Stimulated activated CD8-positive, alpha-beta memory T cell treated with anti-CD3 and anti-CD28 coated beads, Interleukin-2, amount 100 ng/mL, for 1 hour (primary cell): ENCODE measurements at places on chromosomes 11 and 22.

GRCh38 chr11:5937868-5938602, 4.0 kb upstream of the OR56A3 start:
- DNase-seq: no peak

DNA sequence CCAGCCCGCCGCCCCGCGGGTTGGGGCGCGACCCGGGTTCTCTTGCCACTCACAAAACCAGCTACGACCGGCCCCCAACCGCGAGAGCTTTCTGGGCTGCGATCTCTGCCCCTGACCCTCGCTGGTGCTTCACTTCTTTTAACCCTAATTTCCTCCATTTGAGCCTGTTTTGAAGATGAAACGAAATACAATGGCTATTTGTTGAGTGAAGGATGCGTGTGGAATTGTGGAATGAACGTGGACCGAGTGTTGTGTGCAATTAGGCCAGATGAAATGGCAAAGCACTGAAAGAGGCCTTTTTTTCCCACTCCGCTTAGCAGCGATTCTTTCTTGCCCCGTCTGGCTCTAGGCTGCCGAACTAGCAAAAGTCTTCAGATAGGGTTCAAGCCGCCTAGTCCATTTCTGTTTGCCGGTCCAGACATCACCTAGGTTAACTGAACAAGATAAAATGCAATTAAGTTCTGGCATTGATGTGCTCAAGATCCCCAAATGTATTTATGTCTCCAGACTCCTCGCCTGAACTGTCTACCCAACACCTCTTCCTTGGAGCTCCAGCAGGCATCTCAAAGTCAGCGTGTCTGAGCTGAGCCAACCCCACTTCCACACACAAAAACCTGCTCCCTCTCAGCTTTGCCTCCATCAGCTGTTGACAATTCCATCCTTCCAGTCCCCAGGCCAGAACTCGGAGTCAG, 471 bp upstream of the TMEM184B start:
- no peak for DNase-seq

DNA sequence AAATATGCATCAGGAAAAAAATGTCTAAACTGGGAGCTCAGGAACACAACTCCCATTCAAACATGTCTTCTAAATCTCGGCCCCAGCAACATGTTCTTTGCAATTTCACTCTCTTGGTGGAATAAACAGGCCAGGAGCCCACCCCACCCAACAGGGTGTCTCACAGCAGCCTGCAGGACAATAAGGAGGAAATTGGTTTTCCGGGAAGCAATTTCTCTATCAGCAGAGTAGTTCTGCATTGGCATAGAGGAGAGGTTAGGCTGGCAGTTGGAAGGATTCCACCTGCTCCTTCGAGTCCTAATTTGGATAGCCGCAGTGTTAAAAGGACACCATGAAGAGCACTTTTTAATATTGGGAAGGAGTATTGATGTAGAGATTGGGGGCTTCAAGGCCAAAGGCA, 55.9 kb upstream of the BARX2 start:
- DNase-seq: no peak

DNA sequence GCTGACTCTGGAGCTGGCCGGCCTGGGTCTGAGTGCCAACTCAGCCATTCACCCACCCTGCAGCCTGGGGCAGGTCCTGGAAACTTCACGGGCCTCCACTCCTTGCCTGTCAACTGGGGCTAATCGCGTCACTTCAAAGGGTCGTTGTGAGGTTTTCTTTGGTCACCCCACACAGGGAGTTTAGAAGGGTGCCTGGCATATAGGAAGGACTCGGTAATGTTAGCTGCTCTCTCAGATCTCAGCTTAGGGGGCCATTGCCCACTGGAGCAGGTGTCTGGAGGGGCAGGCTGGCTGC, 7.3 kb downstream of the INCENP start:
- no peak for DNase-seq

DNA sequence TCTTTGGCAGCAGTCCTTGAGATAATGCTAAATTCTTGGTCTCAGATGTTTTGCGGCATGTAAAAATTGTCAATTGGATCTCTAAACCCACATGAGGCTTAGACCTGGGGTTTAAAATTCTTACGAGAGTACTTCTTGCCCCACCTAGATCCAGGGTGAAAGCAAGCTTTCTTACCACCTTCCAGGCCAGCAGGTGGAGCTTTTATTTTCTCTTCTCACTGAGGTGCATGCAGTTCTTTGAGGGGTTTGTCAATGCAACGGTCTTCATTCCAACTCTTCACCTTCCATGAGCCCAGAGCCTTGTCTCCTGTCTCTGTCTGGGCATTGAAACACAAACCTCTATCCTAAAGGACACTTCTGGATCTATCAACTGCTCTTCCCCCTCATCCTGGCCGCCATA, 154.1 kb downstream of the MYO18B start:
- no peak for DNase-seq
